ENCODE measurements at places on chromosomes 5 and 9.

GRCh38 chr9:99299211-99300102 is 77.4 kb downstream of the SEC61B start:
- peak; percentile 58 for DNase-seq

- peak; percentile 34 for DNase-seq
These were observed 148.3 kb downstream of the GAPVD1 start for GRCh38 chr9:125409637-125410521.

DNA sequence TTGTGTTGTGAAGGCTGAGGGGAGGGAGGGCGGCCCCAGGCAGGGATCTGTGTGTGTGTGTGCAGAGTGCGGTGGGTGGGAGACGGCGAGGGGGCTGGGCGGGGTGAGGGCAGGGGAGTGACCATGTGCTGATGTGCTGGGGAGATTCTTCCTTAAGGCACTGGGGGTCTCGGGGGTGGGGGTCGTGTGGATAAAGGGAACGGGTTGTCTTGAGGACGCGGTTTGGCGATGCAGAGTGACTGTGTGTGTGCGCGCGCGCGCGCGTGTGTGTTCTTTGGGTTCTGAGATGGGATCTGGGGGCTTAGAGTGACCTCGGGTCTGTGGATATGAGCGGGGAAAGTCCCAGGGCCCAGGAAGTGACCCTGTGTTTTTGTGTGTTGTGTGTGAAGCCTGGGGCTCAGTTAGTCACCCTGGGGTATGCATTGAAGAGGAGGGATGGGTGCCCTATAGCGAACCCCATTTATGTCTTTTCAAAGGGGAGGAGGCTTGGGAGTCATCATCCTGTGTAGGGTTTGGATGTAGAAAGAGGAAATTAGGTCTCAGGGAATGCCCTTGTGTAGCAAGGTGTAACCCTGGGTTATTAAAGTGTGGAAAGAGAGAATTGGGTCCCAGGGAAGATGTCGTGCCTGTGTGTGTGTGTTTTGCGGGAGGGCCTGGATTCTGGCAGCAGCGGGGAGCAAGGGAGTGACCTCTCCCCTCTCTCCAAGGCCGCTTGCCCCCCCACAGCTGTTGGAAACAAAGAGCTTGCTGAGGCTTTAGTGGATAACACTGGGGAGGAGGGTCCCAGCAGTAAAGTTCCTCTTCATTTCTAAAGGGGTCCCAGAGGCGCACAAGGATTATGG is 1.4 kb downstream of the TMEFF1 start:
- peak; percentile 14 for DNase-seq

GRCh38 chr5:163659568-163659902 is 154.1 kb downstream of the MAT2B start:
- no peak for DNase-seq

- DNase-seq = no peak
These were observed 28.1 kb downstream of the KCNMB1 start for GRCh38 chr5:170361116-170361515.

- no peak for DNase-seq
These were observed 15.0 kb upstream of the ORM1 start for GRCh38 chr9:114307899-114308267.

- DNase-seq = no peak
These were observed 228.8 kb downstream of the FSTL4 start for GRCh38 chr5:133383580-133383939.

DNA sequence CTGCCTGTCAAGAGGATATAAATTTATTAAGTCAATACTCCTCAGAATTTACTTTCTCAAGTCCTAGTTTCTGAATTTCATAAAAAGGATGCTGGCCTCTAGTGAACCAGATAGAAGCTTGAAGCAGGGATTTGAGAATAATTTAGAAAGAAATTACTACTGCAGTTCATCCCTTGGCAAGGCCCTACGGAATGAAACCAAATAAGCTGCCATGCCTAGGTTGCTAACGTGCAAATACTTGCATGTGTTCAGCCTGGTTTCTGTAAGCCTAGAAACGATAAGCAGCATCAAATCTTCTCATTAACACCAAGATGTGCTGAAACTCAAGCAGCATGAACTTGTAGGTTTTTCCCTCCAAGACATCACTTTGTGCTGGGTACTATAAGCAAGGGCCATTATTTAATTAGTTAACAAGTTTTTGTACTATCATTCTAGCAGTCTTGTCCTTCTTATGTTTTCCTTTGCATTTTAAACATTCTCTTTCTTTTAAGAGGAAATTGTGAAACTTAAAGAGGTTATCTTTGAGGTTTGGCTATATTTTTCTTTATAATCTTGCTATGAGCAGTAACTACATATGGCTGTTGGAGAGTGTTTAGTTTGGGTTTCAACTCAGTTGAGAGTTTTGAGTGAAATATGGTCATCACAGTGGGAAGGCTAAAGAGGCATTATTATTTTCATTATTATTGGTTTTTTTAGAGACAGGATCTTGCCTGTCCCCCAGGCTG is 71.8 kb downstream of the ADAMTSL1 start:
- no peak for DNase-seq

DNA sequence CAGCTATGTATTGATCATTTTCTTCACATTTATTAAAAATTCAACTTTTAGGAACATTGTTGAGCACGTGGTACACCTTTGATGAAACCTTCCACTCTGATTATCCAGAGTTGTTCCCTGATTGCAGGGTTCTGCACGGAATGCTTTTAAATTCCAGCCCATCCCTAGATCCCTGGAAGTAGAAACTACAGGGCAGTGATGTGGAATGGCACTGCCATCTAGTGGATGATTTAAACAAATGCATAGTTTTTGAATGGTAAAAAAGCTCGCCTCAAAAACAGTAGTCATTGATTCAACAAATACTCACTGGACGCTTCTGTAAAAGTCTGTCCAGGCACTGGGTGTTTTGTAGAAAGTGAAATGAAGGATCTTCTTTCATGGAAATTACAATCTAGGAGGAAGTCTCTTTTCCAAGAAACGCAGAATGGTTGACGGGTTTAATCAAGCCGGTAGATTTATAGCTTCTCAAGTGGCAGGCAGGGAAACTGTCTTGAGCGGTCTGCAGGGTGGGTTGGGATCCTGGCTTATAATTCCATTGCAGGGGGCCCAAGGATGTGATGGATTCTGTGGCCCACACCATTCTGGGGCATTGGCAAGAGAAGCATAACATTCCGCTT is 118.4 kb downstream of the ARHGAP26 start:
- DNase-seq = peak; percentile 64

GRCh38 chr9:12814877-12815237 is 40.0 kb downstream of the LURAP1L start:
- DNase-seq = no peak

- DNase-seq = no peak
These were observed 513.6 kb downstream of the SLCO4C1 start for GRCh38 chr5:101782352-101783103.

DNA sequence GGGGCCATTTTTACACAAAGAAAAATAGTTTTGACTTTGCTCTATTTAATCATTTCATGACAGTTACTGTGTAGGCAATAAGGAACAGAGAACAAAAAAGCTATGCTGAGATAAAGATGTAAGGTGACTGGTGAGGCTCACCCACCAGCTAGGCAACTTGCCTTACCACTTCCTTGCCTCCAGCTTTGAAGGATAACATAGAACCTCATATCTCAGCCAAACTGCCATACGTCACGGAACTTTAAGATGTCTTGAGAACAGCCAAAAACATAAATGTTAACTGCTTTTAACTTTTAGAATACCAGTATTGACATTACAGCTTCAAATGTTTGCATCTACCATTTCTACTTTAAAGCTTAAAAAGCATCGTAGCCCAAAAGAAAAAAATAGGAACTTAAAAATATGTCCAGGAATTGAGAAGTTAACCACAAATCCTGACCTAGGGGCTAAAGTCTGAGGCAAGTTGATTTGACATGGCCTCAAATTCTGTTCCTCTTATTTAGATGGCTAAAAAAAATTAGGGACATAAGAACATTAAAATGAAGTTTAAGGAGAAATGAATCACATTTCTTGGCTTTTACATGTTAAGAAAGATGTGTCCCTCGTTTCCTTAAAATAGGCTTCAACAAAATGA is 7.7 kb upstream of the GCNT4 start:
- no peak for DNase-seq

DNA sequence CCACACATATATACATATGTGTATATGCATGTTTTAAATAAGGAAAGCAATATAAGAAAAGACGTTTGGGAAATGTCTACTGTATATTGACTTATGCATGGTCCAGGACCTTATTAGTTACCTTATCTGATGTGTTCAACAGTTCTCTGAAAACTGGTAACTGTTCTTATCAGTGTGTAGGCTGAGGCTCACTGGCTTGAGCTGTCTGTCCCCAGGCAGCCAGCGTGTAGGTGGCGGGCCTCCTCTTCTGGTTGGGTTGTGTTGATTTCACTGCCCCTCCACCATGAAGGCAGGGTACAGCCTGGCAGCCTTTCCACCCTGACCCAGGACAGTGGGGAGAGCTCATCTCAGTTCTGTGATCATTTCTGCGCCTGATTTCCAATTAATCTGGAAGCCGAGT is 38.7 kb upstream of the SEMA4D start:
- no peak for DNase-seq

- no peak for DNase-seq
These were observed 2.2 kb downstream of the IFNA6 start for GRCh38 chr9:21348430-21348970.

DNA sequence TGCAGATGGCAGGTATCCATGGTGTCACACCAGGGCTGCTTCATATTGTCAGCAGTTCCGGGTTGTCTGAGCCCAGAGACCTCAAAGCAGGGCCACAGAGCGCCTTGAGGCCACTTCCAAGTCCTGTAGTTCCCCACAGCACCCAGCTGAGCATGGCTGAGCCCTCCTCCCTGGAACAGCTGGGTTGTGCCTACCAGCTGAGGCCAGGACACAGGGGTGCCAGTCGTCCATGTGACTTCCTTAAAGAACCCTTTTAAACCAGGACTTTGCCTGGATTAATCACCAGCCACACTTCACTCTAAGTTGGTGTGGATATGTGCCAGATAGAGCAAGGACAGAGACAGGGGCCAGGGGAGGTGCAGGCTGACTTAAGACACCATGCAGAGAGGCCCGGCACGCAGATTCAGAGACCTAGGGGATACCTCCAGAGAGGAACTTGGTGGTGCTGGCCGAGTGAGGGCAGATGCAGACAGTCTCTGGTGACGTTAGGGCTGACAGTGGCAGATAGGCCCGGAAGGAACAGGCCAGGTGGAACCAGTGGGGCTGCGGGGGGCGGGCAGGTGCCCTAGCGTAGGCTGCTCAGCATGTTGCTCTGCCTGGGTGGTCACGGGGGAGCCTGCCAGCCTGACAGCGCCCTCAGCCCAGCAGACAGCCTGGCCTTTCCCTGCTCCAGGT is 142.7 kb downstream of the CACNA1B start:
- no peak for DNase-seq

DNA sequence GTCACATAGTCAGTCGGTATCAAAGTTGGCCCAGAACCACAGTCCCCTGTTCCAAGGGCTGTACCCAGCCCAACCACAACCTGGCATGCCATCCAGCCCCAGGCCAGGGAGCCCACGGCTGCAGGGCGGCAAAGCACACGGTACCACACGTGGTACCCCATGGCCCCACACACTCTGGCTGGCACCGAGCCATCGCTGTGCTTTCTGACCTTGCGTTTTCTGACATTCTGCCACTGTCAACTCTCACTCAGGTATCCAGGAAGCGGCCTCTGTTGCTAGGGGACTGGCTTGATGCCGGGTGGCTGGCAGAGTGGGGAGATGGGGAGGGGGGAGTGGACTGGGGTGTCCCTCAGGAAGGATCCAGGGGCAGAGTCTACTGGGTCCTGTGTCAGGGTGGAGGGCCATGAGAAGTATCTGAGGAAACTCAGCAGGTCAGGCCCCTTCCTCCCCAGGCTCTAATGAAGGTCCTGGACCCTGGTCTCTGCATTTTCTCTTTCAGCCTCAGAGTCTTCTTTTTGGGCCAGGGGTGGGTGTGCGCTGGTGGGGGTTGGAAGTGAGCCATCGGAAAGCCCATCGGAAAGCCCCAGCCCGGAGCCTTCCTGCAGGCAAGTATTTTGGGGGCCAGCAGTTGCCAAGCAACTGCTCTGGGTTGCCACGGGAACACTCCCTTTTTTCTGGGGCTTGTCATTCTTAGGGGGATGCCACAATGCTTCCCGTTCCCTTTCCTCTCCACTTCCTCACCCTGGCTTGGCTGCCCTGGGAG is 21.0 kb upstream of the RALGDS start:
- no peak for DNase-seq

GRCh38 chr5:16067415-16067814 is 112.2 kb downstream of the MARCHF11 start:
- no peak for DNase-seq
